ENCODE measurements at places on chromosomes 1 and 21.

DNA sequence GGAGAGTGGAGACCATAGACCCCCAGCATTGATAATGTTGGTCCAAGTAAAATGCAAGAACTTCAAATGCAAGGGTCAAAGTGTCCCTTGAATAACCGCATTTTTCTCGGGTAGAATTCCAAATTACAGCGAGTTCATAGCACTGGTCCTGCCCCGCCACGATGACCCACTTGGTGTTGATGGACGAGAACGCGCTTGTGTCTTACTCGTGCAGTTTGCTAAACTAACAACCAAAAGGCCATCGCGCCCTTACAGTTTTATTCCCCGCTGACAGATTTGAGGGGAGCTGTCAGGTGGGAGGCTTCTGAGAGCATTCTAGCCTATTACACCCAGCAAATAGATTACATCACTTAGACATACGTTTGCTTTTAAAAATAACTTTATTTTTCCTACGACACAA lies 17.3 kb upstream of the TSPEAR start:
- no peak for DNase-seq

- DNase-seq, result no peak
Observed at GRCh38 chr1:28104866-28105467, 16.6 kb upstream of the EYA3 start.

GRCh38 chr21:23690316-23690715 lies 1917.0 kb downstream of the MRPL39 start:
- DNase-seq, result no peak

DNA sequence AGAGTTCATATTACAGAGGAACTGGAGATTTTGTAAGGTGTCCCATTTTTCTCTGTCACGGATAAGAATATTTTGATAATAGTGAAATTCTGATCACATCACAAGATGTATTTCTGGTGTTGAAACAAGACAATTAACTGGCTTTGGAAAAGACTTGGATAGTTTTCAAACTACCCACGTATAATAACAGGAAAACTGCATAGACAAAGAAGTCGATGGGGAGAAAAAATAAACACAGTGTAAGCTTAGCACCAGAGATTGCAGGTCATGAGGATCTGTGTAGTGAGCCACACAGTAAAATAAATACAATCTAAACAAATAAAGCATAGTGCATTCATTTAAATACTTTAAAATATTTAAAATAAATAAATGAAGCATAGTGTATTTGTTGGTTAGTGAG lies 452.3 kb upstream of the ADAMTS5 start:
- no peak for DNase-seq

GRCh38 chr1:102733491-102734236 lies 374.7 kb downstream of the COL11A1 start:
- DNase-seq, result no peak

GRCh38 chr21:27192281-27192949 lies 225.5 kb upstream of the ADAMTS5 start:
- DNase-seq, result no peak

DNA sequence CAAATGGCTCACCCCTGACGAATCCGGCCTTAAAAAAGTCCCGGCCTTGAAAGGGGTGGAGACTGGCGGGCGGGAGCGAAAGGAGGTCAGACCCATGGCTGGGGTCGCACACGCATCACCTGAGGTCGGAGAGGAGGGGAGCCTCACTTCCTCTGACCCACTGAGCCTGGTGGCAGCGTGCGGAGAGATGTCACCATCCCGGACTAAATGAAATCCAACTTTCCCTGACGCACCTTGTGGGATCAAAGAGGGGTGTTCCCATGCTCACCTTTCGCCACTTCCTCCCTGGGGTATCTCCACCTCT lies 709 bp upstream of the SLC41A1 start:
- DNase-seq, result peak; percentile 31

GRCh38 chr1:150846473-150847146 lies 29.8 kb downstream of the ARNT start:
- DNase-seq, result peak; percentile 39

DNA sequence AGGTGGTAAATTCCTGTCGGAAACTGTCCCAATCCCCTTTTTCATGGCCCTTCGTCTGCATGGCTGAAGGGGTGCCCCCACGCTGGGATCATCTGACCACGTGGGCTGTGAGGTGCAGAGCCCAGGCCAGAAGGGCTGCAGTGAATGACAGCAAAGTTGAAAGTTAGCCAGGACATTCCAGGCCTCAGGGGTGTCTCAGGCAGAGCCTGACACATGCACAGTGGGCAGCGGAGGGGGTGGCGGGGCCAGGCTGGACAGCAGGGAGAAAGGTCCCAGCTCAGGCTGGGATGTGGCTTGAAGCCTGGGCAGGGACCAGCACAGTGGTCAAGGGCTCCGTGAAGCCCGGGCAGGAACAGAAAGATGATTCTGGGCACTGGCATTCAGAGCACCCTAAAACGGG lies 49.6 kb downstream of the GRIK3 start:
- DNase-seq, result no peak

DNA sequence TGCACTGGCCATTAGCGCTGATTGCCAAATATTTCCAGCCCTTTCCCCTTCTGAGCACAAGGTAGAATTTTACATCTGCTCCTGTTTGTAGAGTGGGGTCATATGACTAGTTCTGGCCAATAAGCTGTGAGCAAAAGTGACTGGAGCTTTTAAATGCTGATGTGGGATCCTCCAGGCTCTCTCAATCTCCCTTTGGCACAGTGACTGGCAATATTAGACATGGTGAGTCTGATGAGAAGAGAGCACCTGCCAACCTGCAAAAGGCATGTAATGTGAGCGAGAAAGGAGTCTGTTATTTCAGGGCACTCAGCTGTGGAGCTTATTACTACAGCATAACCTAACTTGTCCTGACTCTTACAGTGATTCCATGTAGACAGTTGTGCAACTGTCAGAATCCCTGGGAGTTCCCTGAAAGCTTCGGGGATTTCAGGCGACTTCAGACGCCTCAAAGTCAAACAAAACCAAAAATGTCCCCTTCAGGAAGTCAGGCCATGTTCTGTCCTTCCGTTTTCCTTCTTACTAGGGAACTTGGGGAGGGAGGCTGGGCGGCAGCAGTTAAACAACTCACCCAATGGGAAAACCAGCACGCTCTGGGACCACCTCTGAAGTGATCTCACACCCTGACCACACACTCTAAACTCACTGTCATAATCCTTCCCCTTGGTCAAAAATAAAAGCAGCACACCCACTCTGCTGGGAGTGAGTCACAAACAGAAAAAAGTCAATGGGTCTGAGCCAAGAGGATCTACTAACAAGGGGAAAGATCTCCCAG lies 3.6 kb upstream of the RASSF5 start:
- peak; percentile 91 for DNase-seq

- peak; percentile 83 for DNase-seq
Observed at GRCh38 chr1:223776075-223776814, 63.9 kb downstream of the CAPN2 start.

- no peak for DNase-seq
Observed at GRCh38 chr1:245261786-245262185, 107.0 kb downstream of the KIF26B start.

GRCh38 chr1:109989506-109990301 lies 5.1 kb downstream of the AHCYL1 start:
- DNase-seq, result no peak

DNA sequence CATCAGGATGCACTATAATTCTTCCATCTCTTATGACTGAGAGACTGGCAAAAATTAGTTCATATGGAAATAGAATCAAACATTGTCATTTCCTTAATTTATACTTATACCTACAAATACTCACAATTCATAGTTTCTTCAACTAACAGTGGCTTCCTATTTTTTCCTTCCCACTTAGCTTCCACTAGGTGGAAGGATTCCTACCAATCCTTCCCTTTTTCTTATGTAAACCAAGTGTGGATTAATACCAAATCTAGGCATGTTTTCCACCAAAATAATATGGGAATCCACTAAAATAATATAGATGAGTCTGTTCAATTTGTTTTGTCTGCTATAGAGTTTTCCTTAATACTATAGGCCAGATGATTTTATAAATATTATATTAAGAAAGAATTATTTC lies 1537.1 kb downstream of the PLA2G4A start:
- no peak for DNase-seq

GRCh38 chr1:230282157-230282556 lies 144.0 kb downstream of the PGBD5 start:
- no peak for DNase-seq

- DNase-seq, result peak; percentile 36
Observed at GRCh38 chr1:35929730-35930592, 944 bp upstream of the AGO3 start.

GRCh38 chr1:233102341-233102740 lies 151.9 kb downstream of the NTPCR start:
- DNase-seq, result peak; percentile 40

GRCh38 chr1:198923993-198924392 lies 285.2 kb downstream of the PTPRC start:
- no peak for DNase-seq

GRCh38 chr1:185663332-185663731 lies 70.9 kb upstream of the HMCN1 start:
- no peak for DNase-seq

DNA sequence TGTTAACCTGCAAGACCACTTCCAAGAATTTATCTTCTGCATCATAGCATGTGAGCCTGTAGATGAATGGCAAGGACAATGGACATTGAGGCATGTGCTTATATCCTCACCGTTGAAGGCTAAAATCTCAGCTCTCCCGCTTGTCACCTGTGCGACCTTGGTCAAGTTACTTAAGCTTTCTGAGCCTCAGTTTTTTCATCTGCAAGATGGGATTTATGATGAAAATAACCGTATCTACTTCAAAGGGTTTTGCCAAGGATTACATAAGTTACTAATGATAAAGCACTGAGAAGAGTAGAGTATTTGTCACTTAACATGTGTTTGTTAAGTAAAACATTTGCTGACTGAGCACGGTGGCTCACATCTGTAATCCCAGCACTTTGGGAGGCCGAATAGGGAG lies 14.9 kb downstream of the RAP1GAP start:
- DNase-seq, result no peak

GRCh38 chr1:198937231-198938031 lies 298.6 kb downstream of the PTPRC start:
- DNase-seq, result peak; percentile 93

DNA sequence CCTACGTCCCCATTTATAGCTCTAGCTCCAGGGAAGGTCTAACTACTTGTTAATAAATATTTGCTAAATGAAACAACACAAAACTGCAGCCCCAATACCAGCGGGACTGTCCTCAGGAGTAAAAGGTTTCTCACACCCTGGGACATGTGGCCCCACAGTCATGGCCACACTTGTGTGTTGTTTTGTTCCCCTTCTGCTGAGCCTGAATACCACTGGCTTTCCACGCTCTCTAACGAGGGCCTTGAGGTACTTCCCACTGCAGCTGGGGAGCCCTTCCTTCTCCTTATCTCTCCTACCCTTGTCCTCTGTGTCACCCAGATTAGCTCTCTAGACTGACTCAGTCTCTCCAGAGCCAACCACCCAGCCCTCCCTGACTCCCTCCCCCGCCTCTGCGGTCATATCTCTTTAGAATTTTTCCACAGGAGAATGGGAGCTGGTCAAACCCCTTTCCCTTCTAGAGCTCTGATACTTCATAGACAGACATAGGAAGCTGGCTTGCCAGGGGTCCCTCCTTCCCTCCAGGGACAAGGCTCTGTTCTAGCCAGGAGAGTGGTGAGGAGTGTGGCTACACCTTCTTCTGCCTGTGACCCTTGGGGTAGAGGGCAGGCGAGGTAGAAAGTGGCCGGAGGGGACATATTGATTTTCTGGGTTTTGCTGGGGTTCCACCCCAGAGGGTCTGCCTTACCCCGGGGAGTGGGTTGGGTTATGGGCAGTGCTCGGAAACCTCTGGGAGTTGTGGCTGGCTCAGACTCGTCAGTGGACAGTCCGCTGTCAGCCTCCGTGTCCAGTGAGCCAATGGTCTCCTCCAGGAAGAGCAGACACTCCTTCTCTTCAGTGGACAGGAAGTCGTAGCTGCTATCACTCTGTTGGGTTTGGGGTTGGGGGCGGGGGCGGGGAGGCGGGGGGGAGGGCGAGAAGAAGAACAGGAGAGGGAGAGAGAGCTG lies 8.1 kb downstream of the C1orf116 start:
- no peak for DNase-seq

DNA sequence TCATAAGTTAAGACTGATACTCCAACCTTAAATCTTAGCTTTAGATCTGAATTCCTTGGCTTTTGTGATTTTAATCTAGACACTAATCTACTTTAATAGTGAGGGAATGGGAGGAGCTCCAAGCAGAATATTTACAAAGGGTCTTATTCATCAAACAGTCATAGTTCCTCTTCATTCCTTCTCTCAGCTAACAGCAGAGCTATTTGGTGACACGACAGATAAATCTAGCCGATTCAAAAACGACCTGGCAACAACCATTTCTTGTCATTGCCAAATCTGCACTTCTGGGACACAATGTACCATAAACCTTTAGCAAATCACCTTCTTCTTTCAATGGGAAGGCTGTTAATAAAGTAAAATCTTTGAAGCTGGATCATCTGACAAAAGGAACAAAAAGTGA lies 52.8 kb upstream of the FOXD3 start:
- no peak for DNase-seq

GRCh38 chr1:6005276-6005917 lies 13.2 kb upstream of the NPHP4 start:
- DNase-seq, result no peak

GRCh38 chr1:196462086-196462485 lies 146.2 kb downstream of the KCNT2 start:
- no peak for DNase-seq

GRCh38 chr21:35399706-35400105 lies 350.6 kb upstream of the RUNX1 start:
- no peak for DNase-seq

GRCh38 chr1:56578138-56578962 lies 1.0 kb downstream of the PLPP3 start:
- DNase-seq, result no peak

GRCh38 chr21:17003763-17004373 lies 509.0 kb upstream of the CXADR start:
- no peak for DNase-seq

- DNase-seq, result no peak
Observed at GRCh38 chr21:42396799-42397745, 1.2 kb upstream of the TMPRSS3 start.

DNA sequence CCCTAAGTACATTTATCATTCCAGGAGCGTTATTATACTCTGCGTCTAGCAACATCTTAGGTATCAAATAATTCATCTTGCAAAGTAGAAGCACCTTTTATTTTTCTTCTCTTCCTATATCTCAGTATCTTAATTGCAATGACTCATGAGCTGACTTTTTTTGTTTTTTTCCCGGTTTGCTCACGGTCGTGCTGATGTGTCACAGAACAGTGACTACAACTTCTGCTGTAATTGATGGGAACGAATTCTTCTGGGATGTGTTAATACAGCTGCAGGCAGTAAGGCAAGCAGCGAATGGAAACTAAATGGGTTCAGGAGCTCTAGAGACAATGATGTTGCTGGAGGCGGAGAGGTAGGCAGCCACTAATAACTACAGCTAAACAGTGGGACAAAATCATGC lies 89.8 kb upstream of the TMPRSS15 start:
- no peak for DNase-seq

GRCh38 chr1:185110145-185110544 lies 46.6 kb downstream of the TRMT1L start:
- no peak for DNase-seq

GRCh38 chr1:156858959-156859522 lies at the start of gene INSRR:
TSS of gene INSRR (minus strand) at chr1:156859117. CDS start at chr1:156858621, 496 bp downstream.
- DNase-seq, result no peak
